CD4-positive, alpha-beta T cell (primary cell): ENCODE measurements at places on chromosomes 6 and 20. TPM values are rescaled to one million over a fixed set of nuclear protein-coding genes. Genes with fewer than 3 reads are reported as not detected.

GRCh38 chr6:34238585-34239499, 2.2 kb downstream of the HMGA1 start:
- DNase-seq: no peak
- H3K36me3 ChIP-seq: peaks cover 34% of the 10 kb centered on the region
- H3K27me3 ChIP-seq: no peaks in the 10 kb centered on the region
- H3K27ac ChIP-seq: peak overlapping the region; percentile 18
- H3K4me1 ChIP-seq: peaks cover 62% of the 10 kb centered on the region
- peak overlapping the region; percentile 79 for H3K4me3 ChIP-seq

The EPPIN gene
- total RNA-seq: not detected

GRCh38 chr20:3557237-3557785, 86.5 kb downstream of the ATRN start:
- H3K4me1 ChIP-seq: no peaks in the 10 kb centered on the region
- no peak overlapping the region for H3K27ac ChIP-seq
- no peaks in the 10 kb centered on the region for H3K36me3 ChIP-seq
- DNase-seq: no peak
- H3K4me3 ChIP-seq: no peak overlapping the region

- no peak for DNase-seq
- peaks cover 9% of the 10 kb centered on the region for H3K27me3 ChIP-seq
- H3K4me1 ChIP-seq: no peaks in the 10 kb centered on the region
Observed at GRCh38 chr20:51135926-51136715, 113.2 kb upstream of the KCNG1 start.

The TRIM38 gene
- 17.5 TPM for total RNA-seq

The COL20A1 gene
- total RNA-seq: not detected

GRCh38 chr6:111550195-111550594, 55.5 kb downstream of the TRAF3IP2 start:
- no peaks in the 10 kb centered on the region for H3K36me3 ChIP-seq
- no peak for DNase-seq
- H3K4me1 ChIP-seq: no peaks in the 10 kb centered on the region
- no peak overlapping the region for H3K27ac ChIP-seq

DNA sequence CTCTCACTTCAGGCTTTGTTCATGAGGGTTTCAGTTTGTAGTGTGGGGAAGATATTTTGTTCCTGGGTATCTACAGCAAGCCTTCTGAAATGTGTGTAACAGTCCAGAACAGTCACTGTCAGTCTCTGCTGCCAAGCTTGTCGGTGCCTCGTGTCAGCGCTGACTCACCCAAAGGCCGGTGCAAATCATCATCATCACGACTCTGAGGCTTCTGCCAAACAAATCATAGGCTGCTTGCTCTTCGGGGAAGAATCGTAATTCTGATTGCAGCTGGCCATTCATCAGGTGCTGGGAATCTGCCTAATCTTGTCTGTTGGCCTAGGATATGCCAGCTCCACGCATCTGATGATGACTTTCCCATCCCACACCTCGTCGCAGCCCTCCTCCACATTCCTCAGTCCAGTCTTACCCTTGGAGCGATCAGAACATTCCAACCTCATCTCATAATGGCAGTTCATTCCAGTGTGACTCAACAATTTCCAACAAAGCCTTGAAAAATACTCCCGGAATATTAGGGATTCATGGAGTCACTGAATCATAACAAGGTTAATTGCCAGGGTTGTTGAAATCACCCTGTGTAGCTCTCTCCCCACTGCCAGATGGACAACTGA, 40.9 kb downstream of the ALDH8A1 start:
- H3K27ac ChIP-seq: no peak overlapping the region
- no peak overlapping the region for H3K4me3 ChIP-seq
- H3K36me3 ChIP-seq: no peaks in the 10 kb centered on the region
- no peaks in the 10 kb centered on the region for H3K27me3 ChIP-seq
- DNase-seq: no peak

- H3K27ac ChIP-seq: no peak overlapping the region
- no peak overlapping the region for H3K4me3 ChIP-seq
- no peaks in the 10 kb centered on the region for H3K36me3 ChIP-seq
- no peak for DNase-seq
- peaks cover 35% of the 10 kb centered on the region for H3K4me1 ChIP-seq
Observed at GRCh38 chr6:166542580-166542912, 43.9 kb downstream of the RAMACL start.

- H3K4me1 ChIP-seq: no peaks in the 10 kb centered on the region
- DNase-seq: no peak
- no peaks in the 10 kb centered on the region for H3K36me3 ChIP-seq
- no peaks in the 10 kb centered on the region for H3K27me3 ChIP-seq
- H3K4me3 ChIP-seq: no peak overlapping the region
Observed at GRCh38 chr20:22100686-22101085, 395.2 kb downstream of the PAX1 start.

The DLL1 gene
- 7.2 TPM for total RNA-seq

The LHFPL5 gene
- total RNA-seq: not detected
